Naive thymus-derived CD4-positive, alpha-beta T cell (primary cell): ENCODE measurements at places on chromosomes 2 and 18. TPM values are rescaled to one million over a fixed set of nuclear protein-coding genes. Genes with fewer than 3 reads are reported as not detected.

The EHBP1 gene
- 31.0 TPM for total RNA-seq

The EMX1 gene
- total RNA-seq: not detected

The GRB14 gene
- not detected for total RNA-seq

The CRIM1 gene
- total RNA-seq: 1.2 TPM

The KCNE4 gene
- total RNA-seq: not detected

The STPG4 gene
- total RNA-seq: 0.73 TPM

The CHRNG gene
- total RNA-seq: not detected

The GNLY gene
- 84.7 TPM for total RNA-seq

The APLF gene
- 8.9 TPM for total RNA-seq

The LYG2 gene
- total RNA-seq: not detected

The SLC4A3 gene
- total RNA-seq: not detected

The WNT10A gene
- 3.0 TPM for total RNA-seq

The PROKR1 gene
- not detected in 2 replicates for total RNA-seq

The TLX2 gene
- total RNA-seq: not detected

The LRP1B gene
- not detected in 2 replicates for total RNA-seq

The TOGARAM2 gene
- 1.2 TPM for total RNA-seq

The MYCN gene
- total RNA-seq: 2.3 TPM
